ENCODE measurements at places on chromosomes 11 and 22. TPM values are rescaled to one million over a fixed set of nuclear protein-coding genes. Genes with fewer than 3 reads are reported as not detected.

PPP2R5B gene
- total RNA-seq, result 48.0 TPM

ELMOD1 gene
- total RNA-seq, result not detected

GGA1 gene
- 59.1 TPM for total RNA-seq

ST14 gene
- total RNA-seq, result 24.8 TPM

OR52A1 gene
- not detected for total RNA-seq

TSGA10IP gene
- total RNA-seq, result not detected

ZNHIT2 gene
- total RNA-seq, result 23.6 TPM

UPK3A gene
- not detected for total RNA-seq

OR51I1 gene
- not detected for total RNA-seq

TYR gene
- total RNA-seq, result not detected

GRM5 gene
- not detected for total RNA-seq

Data from MCF 10A (cell line).